ENCODE measurements at places on chromosomes 5 and 9. TPM values are rescaled to one million over a fixed set of nuclear protein-coding genes. Genes with fewer than 3 reads are reported as not detected.

DNA sequence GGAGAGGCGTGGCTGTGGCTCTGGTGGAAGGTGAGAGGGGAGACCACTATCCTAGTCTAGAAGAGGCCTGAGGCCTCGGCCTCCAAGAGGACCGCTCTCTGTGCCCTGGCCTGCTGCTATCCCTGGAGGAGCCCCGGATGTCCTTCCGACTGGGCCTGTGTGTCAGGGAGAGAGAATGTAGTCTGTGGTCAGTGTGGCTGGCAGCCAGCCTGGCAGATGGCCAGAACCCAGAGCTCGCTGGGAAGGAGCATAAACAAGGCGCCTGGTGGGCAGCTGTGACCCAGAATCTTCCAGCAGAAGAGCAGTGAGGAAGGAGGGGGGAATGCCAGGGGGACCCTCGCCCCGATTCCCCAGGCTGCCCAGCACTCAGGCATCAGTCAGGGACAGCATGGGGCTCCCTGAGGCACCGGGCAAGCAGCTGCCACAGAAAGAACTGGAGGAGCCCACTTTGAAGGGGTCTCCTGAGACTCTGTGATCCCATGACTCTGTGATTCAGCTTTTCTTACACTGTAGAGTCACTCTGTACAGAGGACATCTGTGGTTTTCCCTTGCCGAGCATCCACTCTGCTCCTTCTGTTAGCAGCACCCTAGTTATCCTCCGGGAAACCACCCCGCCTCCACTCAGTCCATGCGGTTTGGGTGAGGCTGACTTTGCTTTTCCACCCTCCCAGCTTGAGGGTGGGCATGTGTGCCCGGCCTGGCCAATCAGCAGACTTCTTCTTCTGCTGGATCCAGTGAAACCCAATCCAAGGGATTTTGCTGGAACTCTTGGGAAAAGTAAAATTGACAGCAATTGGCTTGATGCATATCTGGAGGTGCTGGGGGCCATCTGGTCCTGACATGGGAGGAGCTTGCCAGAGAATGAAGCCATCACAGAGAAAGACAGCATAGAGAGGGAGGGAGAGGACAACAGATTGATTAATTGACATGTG lies 46.2 kb upstream of the PWWP2A start:
- DNase-seq, result peak; percentile 95

- no peak for DNase-seq
Measured at GRCh38 chr5:116546033-116546742, 28.4 kb downstream of the SEMA6A start.

GRCh38 chr5:98968056-98968564 lies 39.3 kb upstream of the CHD1 start:
- DNase-seq, result no peak

DNA sequence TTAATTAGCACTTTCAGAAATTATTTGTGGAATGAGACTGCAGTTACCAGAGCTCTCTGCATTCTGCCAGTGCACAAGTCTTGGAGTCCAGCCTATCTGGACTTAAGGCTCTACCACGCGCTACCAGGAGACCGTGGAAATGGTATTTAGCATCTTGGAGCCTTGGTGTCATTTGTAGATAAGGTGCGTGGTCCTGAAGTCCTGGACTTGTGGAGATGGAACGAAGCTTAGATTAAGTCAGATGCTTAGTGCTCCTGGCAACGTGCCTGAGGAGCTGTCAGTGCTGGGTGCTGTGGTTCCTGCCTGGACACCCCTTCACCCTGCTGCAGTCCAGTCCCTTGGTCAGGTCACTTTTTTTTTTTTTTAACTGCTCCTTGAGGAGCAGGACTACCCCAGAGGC lies 59.7 kb downstream of the RCL1 start:
- DNase-seq, result no peak

DNA sequence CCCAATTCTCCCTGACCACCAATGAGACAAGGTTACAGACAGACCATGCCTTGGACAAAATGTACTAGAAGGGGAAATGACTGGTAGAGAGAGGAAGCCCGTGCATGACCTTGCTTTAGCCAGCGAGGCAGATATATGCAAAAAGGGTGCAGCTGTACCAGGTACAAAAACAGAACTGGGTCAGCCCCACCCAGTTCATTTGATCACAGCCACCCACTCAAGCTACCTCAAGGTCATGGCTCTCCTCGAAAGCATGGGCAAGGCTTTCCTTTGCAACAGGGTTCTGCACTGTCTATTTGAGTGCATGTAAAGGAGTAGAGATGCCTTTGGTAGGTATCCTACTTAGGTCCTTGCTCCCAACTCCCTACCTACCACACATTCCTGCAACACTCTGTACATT lies 33.3 kb downstream of the TLE1 start:
- DNase-seq, result no peak

GRCh38 chr5:148853868-148854267 lies 27.5 kb downstream of the ADRB2 start:
- no peak for DNase-seq

DNA sequence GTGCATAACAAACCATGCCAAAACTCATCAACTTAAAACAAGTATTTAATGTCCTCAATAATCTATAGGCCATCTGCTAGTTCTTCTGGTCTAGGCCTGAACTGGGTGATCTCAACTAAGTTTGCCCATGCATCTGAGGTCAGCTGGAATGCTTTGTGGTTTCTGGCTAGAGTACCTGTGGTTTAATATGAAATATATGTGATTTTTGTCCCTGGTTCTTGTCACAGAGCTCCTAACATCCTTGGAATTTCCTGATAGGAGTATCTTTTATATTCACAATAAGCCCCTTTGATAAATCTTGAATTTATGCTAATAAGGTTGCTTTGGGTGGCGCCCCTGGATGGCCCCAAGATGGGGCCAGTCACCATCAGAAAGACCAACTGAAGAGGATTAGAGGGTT lies 535.9 kb downstream of the DNAH5 start:
- no peak for DNase-seq

GRCh38 chr5:96569770-96570169 lies 92.4 kb upstream of the CAST start:
- no peak for DNase-seq

DNA sequence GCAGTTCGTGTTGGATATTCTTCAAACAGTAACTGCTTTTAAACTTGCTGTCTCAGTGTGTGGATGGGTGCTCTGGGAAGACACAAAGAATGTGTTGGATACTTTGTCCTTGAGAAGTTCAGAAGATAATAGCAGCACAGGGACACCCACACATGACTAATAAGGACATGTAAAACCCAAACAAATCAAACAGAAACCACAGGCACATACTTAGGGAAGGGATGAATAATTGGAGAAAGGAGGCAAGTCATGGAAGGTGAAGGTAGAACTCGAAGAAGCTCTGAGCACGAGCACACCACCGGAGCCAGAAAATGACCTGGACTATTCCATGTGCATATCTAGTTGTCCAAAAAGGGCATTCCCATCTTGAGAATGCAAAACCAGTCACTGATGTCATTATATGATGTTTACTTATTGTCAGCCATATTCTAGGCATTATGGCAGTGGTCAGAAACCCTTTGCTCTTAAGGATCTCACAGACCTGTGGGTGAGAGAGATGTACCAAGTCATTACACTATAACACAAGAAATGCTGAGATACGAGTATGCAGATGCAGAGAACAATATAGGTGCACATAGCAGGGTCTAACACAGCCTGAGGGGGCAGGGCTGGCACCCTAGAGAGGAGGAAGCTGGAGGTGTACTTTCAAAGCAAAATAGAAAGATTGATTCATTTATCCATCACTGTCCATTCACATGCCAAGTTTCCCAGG lies 152.9 kb downstream of the PIK3R1 start:
- no peak for DNase-seq

DNA sequence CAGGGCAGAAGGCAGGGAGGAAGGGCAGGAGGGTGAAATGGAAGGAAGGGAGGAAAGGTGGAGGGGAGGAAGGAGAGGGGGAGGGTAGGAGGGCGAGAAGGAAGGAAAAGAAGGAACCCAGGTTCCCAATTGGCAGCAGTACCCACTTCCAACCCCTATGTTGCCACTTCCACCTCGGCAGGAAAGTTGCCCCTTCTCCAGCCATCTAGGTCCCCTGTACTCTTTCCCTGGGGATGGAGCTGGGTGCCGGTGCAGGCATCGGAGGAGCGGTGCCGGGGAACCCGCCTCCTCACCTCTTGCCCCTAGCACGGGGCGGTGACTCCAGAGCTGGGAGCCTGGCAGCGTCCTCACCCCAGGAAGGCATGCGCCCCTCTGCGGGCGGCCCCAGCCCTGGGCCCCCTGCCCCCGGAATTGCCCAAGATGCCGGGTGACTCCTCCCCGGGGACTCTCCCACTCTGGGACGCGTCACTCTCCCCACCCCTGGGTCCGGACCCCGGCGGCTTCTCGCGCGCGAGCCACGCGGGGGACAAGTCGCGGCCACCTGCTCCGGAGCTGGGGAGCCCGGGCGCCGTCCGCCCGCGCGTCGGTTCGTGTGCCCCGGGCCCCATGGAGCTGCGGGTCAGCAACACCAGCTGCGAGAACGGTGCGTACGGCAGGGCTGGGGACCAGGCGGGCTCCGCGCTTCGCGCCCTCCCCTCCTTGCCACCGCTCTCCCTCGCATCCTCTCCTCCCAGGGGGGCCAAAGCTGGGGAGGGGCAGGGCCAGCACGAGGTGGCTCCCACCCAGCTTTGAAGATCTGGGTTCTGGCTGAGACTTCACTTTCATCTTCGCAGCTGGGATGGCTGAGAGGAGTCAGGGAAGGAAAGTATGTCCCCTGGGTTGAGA lies at the start of gene NIPAL4:
NIPAL4 (plus strand) TSS at position 499 of the 885 bp plus-strand sequence; CDS start at position 607, 108 bp downstream.
- no peak for DNase-seq

GRCh38 chr5:1349246-1349645 lies 4.3 kb upstream of the CLPTM1L start:
- DNase-seq, result no peak

- no peak for DNase-seq
Measured at GRCh38 chr9:109110329-109111021, 9.3 kb downstream of the TMEM245 start.

DNA sequence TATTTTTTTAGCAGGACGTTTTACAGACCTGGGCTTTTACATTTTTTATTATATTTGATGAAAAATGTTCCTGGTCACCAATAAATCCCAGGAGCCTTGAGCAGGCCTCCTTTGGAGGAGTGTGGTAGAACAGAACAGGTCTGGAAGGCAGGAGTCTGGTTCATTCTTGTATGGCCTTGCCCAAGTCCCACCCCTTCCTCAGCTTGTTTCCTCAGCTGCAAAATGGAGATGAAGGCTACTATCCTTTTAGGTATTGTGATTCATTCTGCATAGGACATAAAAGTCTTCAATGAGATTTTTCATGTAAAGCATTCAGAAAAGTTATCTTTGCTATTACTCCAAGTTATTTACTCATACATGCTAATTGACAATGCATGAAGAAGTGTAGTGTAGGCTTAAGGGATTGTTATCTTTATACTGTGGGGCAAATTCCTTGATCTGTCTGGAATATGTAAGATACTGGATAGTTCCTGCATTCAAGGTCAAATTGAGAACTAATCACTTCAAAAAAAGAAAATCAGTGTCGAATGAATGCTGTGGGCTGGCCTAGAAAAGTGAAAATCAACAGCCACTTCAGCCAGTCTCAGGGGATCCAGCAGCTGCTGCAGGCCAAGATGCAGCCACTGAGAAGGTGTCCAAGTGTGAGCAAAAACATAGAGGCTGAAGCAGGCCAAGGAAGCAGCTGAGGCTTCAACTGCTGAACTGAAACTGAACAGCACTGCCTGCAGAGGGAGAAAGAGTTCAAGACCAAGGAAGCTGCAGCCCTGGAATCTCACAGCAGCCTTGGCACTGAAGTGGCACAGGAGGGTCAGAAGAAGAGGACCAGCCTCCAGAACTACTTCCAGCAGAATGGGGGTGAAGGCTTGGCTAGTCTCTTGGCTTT lies 15.5 kb upstream of the SLC36A3 start:
- no peak for DNase-seq

- no peak for DNase-seq
Measured at GRCh38 chr5:128477944-128478343, 60.1 kb downstream of the FBN2 start.

GRCh38 chr9:26809795-26810194 lies 82.8 kb downstream of the CAAP1 start:
- no peak for DNase-seq

DNA sequence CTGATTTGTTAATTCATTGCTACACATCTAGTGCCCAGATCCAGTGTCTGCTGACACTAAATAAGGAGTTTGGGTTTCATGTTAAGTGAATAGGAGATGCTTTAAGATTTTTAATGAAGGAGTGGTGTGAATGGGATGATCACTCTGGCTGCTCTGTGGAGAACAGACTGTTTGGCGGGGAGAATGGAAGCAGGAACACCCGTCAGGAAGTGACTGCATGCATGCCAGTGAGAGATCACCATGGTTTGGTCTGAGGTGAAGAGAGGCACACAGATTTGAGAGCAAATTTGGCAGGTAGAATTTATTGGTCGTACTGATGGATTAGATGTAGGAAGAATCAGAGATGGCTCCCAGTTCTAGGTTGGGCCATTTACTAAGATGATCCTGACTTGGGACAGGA lies 19.8 kb downstream of the ATP6V0E1 start:
- DNase-seq, result no peak

GRCh38 chr5:88944751-88945531 lies 62.0 kb upstream of the MEF2C start:
- DNase-seq, result no peak

- no peak for DNase-seq
Measured at GRCh38 chr9:117411547-117411946, 3.3 kb downstream of the ASTN2 start.

HRCT1 gene
- total RNA-seq, result 4.5 TPM

PAPPA gene
- total RNA-seq, result 3.3 TPM

DMGDH gene
- total RNA-seq, result 8.0 TPM

CD180 gene
- 2.0 TPM for total RNA-seq

PCDHGA6 gene
- total RNA-seq, result 10.3 TPM

NTNG2 gene
- 3.2 TPM for total RNA-seq

PCDHB7 gene
- total RNA-seq, result 5.0 TPM

GALNT12 gene
- 10.7 TPM for total RNA-seq

CCDC171 gene
- total RNA-seq, result 27.1 TPM

TICAM2 gene
- 5.9 TPM for total RNA-seq

FAXDC2 gene
- 60.9 TPM for total RNA-seq

DBH gene
- 0.13 TPM for total RNA-seq

Data from sciatic nerve (tissue), 2 donors.